ENCODE measurements at places on chromosomes 3 and 15.
A peak's percentile ranks its signal among the peaks of the same experiment; 100 is the strongest.

GRCh38 chr15:71469413-71469812, 340.9 kb upstream of the NR2E3 start:
- DNase-seq, result no peak

DNA sequence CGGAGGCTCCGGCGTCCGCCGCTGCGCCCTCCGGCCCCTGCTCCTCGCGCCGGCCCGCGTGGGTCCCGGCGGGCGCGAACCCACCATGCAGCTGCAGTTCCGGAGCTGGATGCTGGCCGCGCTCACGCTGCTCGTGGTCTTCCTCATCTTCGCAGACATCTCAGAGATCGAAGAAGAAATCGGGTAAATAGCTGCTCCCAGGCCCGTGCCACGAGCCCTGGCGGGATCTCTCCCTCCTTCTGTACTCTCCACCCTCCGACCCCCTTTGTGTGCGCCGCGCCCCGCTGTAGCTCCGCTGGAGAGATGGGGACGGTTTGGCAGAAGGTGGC, 263 bp downstream of the ST8SIA2 start:
- peak; percentile 51 for DNase-seq

- no peak for DNase-seq
Measured at GRCh38 chr3:77373619-77374018, 333.7 kb downstream of the ROBO2 start.

GRCh38 chr3:24965706-24966385, 462.2 kb upstream of the RARB start:
- DNase-seq, result no peak

- DNase-seq, result no peak
Measured at GRCh38 chr3:64149886-64150285, 75.4 kb downstream of the PRICKLE2 start.

- DNase-seq, result no peak
Measured at GRCh38 chr3:13571831-13572750, 23.2 kb downstream of the FBLN2 start.

DNA sequence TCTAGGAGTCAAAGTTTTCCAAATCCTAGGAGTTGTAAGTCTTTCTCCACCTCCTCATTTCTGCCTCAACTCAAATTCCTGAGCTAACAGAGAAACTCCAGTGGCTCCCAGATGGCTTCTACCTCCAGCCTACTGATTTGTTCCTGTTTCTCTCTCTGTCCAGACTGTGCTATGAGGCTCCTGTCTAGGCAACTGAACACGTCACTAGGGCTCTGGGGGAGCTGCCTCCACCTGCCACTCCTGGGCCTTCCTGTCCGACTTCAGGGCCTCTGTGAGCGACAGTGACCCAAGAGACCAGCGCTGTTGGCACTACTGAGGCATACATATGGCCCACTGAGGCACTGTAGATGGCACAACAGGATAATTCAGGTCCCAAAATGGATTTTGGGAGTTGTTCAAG, 71.4 kb downstream of the EXOG start:
- DNase-seq, result no peak

- DNase-seq, result peak; percentile 80
Measured at GRCh38 chr3:83625261-83625660, 1333.5 kb upstream of the CADM2 start.

DNA sequence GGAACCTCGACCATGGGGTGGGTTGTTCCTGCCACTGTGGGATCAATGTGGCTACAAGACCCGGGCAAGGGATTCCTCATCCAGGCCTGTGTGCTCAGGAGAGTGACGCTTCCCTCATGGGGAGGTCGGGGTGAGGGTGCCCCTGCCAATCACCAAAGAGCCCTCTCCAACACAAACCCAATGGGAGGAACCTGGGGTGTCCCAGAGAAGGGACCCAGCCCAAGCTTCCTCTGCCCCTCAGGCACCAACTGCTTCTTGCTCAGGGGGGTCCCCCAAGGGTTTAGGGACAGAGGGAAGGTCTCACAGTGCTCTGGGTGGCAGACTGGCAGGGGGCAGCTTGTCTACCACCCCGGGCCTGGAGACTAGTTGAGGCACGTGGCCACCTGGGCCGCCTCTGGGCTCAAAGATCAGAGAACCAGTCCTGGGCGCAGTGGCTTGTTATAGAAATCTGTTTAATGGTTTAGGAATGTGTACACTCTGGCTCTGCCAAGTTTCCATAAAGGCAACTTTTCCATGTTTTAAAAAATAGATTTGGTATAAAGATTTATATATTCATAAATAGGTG, 26.6 kb downstream of the GP9 start:
- DNase-seq, result no peak

DNA sequence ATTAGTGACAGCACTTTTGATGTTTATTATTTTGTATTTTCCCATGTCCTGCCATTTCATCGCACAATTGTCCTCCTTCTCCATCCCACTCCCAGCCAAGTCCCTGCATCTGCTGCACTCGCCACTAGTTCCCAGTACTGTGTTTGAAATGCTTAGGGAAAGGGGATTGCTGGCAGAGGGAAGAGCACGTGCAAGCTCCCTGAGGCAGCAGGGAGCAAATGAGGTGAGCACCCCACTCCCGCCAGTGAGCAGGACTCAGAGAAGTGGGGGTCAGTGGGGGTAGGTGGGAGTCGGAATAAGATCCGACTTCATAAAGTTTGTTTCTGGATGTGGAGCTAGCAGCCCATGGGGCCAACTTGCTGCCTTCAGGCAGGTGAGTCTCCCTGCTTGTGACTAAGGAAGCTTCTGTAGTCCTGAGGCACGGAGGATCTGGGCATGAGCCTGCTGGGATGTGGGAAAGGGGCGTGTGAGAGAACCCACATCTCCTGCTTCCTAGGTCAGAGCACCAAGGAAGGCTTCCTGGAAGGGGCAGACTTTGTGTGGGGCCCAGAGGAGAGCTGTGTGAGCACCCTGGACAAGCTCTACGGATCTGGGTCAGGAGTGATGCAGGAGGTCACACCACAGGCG, 99.7 kb upstream of the TLE3 start:
- no peak for DNase-seq

- DNase-seq, result no peak
Measured at GRCh38 chr15:40549894-40550293, 14.9 kb downstream of the CCDC32 start.

DNA sequence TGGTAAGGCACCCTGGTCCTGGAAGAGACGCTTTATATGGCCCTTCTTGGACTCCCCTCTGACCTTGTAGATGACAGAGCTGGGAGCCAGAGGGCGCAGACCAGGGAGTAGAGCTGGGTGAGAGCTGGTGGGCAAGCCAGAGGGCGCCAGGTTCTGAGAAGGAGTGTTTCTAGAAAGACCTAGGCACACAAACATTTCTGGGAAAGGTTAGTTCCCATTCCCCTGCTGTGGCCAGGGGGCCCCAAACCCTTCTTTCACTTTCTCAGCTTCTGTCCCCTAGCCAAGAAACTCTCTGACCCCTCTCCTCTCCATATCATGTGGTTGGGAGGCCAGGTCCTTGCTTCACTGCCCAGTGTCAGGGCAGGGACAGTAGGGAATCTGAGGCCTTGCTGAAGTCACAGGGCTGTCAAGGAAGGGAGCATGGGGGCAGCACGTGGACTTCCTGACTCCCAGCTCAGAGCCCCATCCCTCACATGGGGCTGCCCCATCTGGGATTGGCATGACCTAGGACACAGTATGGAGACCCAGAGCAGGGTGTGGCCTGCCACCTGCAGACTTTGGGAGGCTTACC, 3.6 kb downstream of the HEMK1 start:
- no peak for DNase-seq

DNA sequence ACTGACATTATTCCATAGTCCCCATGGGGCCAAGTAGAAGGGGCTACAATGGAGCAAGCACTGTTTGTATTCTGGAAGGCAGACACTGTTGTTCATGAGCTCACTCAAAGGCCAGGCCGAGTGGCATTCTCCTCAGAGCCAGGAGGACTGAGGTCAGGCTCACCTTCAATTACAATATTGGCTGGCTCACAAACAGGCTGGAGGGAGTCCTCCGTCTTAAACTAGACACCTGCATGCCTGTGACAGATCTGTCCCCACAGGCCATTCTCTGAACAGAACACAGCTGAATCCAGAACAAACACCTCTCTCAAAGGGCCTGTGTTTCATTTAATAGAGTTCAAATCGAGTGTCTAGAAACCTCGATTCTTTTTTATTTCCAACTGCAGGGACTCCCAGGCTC, 347.4 kb upstream of the PPP2R3A start:
- DNase-seq, result no peak

DNA sequence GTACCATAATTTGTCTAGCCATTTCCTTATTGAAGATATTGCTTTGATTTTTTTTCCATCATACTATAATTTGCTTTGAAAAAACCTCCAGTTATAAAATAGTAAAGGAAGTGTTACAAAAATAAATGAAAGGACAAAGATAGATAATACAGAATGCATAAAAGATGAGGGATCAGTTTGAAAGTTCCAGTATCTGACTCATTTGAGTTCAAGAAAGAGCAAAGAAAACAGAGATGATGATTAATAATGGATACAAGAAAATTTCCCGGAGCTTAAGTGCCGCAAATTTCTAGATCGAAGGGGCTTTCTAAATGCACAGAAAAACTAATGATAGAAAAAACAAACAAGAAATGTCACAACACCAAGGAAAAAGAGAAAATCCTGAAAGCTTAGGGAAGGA, 4.3 kb downstream of the WDR48 start:
- no peak for DNase-seq

GRCh38 chr3:157351981-157352380, 84.7 kb upstream of the PTX3 start:
- DNase-seq, result no peak

DNA sequence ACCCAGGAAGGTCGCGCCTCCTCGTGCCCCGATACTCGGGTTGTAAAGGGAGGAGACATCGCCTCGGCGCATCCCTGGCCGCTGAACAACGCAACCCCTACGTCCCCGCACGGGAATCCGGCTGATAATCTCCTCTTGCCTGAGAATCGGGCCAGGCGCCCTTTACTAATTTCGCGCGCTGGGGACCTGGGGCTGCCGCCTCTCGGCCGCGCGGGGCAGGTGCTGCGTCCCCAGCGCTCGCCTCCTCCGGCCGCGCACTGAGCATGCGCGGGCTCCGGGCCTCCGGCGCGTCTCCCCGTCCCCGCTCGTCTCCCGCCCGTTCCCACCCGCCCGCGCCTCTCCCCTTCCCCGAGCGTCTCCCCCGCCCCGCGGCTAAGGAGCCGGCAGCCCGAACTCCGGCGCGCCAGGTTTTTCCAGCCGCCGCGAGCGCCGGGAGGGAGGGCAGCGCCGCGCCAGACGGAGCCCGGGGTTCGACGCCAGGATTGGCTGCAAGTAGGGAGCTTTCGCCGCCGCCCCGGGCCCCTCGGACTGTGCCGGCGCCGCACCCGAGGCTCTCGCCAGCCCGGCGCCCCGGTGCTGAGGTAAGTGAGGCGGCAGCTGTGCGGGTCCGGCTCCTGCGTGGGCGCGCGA, at the start of gene CNTN4:
CNTN4 (plus strand) TSS at position 469 of the 630 bp plus-strand sequence.
- DNase-seq, result peak; percentile 74

DNA sequence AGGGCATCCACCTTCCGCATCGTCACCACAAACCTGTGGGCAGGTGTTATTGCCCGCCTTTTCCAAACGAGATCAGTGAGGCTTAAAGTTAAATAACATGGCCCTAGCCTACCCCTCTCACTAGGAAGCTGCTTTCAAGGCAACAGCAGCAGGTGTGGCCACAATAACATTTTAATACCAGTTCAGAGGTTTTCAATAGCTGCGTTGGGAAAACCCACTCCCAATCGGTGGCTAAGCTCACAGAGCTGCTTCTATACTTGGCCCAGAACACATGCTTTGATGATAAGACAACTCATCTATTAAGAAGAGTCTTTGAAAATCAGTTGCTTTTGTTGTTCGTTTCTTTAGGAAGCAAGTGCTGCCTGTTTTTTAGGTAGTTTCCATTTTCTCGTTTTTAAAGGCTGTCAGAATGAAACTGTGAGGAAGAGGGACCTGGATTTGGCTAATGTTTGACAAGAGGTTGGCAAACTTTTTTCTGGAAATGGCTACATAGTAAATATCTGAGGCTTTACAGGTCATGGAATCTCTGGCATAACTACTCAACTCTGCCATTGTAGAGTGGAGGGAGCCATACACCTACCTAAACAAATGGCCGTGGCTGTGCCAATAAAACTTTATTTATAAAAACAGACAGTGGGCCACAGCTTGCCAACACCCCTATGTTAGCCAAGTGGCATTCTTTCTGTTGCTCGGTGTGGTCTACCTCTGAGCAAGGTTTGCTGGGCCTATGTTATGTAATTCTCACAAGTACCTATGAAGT, 179.6 kb downstream of the FEZF2 start:
- DNase-seq, result no peak

DNA sequence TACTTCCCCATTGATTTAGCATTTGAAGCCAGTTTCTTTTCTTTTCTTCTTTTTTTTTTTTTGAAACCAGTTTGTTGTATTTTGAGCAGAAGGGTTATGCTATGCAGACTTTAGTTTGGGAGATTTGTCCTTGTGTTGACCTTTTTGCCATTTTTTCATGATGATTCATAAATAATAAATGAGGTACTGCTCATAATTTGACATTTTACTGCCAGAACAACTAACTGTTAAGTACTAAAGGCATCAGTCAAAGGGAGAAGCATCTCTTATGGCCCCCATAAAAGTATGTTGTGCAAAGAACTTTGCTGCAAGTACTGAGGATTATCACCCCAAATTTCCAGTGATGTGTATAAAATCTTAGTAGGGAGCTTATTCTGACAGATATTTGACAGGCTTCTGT, 1.7 kb upstream of the GPR87 start:
- no peak for DNase-seq

GRCh38 chr3:140203510-140203909, 268.5 kb downstream of the CLSTN2 start:
- no peak for DNase-seq

GRCh38 chr15:66789029-66790025, 87.3 kb downstream of the SMAD6 start:
- DNase-seq, result no peak

DNA sequence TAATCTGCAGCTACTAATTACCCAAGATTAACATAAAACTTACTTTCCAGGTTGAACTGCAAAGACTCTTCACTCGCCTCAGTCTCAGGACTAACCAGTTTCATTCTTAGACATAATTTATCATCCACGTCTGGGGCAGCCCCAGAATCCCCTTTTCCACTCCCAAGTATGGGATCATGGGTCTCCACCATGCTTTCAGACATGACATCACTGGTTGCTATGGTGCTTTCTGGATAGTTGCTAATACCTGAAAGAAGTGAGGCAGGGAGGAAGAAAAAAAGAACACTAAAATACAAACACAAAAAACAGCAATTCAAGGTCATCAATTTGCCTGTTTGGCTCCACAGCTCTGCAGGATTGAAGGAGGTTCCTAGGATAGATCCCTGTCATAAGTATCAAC, 46.6 kb downstream of the TP53BP1 start:
- no peak for DNase-seq

DNA sequence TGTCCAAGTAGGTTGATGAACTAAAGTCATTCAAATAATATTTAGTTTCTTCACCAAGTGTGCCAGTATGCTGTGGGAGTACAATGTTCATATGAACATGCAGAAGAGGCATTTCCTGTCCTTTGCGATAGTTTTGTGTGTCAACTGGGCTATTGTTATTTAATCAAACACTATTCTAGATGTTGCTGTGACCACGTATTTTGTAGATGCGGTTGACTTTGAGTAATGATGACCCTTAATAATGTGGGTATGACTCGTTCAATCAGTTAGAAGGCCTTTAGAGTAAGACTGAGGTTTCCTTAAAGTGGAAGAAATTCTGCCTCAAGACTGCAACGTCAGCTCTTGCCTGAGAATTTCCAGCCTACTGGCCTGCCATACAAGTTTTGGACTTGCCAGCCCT, 470.7 kb upstream of the CBLB start:
- no peak for DNase-seq

- DNase-seq, result no peak
Measured at GRCh38 chr15:37594417-37594816, 340.0 kb upstream of the TMCO5A start.
